NCI-H2107 (cell line): ENCODE measurements at places on chromosomes 5 and 9.

GRCh38 chr9:86598411-86599239, 244.4 kb upstream of the TUT7 start:
- no peak for DNase-seq

GRCh38 chr9:112168197-112168596, 6.9 kb downstream of the SUSD1 start:
- no peak for DNase-seq

DNA sequence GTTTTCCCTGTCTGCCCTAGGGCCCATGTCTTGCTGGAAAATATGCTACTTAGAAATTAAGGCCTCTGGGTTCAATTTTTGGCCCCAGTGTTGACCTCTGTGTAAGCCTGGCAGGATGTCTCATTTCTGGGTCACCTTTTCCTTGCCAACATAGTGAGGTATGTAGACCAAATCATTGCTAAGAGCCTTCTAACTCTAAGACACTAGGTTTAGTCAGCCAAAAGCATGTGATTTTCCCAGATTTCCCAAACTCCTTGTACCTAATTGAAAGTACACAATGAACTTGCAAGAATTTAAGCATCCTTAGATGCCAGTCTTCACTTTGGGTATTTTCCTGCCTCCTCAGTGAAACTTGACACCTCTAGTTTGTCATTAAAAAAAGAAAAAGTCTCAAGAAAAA, 77.0 kb downstream of the GALNT10 start:
- DNase-seq = no peak

GRCh38 chr5:181114284-181114843, 16.6 kb downstream of the OR2V1 start:
- no peak for DNase-seq

DNA sequence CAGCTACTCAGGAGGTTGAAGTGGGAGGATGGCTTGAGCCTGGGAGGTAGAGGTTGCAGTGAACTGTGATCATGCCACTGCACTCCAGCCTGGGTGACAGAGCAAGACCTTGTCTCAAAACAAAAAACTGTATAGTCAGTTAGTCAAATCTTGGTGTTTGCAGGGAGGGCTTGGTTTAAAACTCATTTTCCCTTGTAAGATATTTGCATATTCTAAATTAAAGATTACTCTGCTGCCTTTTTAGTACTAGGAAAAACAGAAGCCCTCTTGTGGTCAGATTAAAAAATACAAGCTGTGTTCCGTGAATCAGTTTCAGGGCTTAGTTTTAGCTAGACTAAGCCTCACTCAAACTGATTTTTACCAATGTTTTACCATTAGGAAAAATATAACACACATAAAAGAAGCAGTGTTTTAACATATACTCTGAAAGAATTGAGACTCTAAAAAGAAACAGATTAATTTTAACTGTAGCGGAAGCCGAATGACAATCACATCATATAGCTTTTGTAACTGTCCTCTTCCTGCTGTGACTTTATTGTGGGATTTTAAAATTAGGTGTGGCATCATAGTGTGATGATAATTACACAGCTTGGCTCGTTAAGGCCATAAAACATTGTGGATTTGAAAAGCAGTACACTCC, 84.9 kb upstream of the BASP1 start:
- no peak for DNase-seq

DNA sequence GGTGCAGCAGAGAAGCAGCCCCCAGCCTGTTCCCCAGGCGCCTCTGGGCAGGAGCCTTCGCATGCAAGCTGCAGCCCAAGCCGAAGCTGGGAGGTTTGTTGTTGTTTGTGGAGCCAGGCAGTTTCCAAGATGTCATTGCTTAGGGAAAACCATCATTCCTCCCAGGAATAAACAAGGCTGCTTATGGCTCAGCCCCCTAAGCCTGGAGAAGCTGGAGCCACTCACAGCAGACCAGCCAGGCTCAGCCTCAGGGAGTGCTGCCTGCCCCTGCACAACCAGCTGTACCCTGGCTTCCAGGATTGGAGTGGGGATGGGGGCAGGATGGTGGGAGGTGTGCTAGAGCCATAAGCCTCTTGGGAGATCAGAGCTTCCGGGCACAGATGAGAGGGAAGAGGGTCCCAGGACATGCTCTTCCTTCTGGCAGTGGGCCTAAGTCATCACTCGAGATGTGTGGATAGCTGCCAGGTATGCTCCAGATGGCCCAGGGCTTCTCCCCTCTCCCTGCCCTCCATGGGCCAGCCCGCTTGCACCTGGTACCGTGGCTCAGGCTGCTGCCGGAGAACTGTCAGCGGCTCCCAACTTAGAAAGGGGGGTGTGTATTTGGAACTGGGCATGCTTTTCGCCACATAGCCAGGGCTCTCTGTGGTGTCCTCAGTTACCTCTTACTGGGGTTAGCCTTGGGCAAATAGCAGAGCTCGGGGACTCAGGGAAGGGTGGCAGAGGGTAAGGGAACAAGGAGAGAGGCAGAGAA, 105.2 kb downstream of the RGS3 start:
- no peak for DNase-seq

DNA sequence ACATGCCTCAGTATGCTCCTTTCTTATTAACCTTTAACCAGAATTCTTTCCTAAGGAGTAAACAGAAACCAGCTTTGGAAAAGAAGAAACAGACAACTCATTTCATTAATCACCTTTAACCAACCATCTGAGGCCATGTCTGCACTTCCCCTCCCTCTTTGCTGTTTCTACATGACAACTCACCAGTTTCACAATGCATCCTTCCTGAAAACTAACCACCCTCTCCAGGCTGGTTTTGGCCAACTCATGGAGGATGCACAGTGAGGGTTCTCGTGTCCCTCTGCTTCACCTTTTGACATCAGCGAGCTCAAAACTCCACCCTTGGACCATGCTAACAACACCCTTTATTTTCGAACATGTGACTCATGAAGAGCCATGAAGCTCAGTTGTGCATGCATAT, 244.1 kb downstream of the ELAVL2 start:
- no peak for DNase-seq

DNA sequence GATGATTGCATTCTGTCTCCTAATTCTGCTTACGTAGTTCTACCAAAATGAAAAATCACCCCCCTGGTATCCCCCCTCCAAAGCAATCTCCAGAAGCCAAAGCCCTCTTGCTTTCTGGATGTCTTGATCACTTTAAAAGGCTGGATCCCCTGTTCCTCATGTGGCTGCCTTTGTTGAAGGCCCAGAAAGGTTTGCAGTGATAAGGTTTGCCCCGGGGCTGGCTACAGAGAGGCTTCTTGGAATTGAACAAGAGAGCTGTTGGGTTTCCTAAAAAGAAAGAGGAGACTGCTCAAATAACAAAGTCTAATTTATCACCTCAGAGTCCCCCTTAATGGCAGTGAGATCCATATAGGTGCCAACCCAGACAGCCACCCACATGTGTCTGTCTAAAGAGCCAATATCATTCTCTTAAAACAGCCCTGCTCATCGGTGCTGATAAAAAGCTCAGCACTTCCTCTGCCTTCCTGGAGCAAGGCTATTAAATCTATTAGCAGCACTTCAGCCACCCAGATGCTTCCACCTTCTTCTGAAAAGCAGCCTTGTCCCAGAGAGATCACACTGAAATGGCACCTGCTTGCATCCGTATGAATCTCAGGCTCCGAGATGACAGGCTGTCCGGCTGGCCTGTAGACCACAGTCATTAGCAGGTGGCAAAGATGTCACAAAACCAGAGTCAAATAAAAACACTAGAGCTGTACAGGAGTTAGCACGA, 70.9 kb downstream of the TEX10 start:
- no peak for DNase-seq

GRCh38 chr5:108730617-108731340, 16.9 kb upstream of the FER start:
- DNase-seq = no peak

- no peak for DNase-seq
Measured at GRCh38 chr5:72282878-72283277, 37.2 kb downstream of the MRPS27 start.

DNA sequence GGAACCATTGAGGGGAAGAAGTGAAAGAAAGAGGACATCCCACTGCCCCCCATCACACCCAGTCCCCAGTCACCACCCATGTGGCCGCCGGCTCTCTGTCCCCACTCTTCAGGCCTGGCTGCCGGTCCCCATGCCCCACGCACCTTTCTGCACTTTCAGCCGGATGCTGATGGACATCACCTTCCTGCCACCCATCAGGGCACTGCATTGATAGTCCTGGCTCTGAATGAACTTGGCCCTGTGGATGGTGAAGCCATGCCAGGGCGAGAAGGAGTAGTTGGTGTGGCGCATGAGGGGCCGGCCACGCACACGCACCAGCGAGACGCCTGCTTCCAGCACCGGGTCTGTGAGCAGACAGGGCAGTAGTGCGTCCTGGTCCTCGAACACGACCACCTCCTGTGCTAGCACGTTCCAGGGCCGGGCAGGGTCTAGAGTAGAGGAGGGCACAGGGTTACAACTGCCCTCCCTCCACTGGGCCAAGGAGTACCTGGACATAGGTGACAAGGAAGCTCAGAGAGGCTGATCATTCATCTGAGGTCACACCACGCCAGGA, 6.4 kb downstream of the CSF1R start:
- DNase-seq = no peak

DNA sequence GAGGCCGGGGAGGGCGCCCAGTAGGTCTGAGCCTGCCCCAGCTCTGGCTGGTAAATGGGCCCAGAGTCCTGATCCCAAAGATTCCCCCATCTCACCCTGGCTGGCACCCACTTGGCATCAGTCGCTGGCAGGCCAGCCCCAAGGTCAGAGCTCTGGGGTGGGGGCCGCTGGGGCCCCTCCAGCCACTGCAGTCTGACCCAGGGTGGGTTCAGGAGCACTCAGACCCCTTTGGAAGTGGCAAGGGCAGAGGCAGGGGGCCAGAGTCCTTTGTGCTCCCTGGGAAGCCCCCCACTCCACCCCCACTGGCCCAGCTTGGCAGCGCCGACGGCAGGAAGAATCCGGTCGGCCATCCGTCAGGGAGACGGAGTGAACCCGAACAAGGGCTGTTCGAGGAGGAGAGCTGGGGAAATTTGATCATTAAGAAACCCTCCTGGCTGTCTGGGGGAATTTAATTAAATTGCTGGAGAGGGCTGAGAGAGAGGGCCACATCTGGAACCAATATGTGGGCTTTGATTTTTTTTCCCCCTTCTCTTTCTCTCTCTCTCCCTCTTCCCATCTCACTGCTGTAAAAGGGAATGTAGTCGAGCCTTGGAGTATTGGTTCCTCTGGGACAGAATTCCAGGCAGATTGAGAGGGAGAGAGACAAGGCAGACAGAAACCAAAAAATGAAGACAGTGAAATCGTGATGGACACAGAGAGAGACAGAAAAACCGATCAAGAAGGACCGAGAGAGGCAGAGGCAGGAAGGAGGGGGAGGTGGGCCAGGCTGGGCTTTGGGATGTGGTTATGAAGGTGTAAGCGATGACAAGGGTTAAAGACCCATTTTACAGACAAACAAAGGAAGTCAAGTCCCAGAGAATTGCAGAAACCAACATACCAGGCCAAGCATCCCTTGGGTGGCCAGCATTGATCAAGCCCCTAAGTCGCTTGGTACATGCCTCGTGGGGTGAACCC, 8.1 kb upstream of the ASB6 start:
- no peak for DNase-seq

DNA sequence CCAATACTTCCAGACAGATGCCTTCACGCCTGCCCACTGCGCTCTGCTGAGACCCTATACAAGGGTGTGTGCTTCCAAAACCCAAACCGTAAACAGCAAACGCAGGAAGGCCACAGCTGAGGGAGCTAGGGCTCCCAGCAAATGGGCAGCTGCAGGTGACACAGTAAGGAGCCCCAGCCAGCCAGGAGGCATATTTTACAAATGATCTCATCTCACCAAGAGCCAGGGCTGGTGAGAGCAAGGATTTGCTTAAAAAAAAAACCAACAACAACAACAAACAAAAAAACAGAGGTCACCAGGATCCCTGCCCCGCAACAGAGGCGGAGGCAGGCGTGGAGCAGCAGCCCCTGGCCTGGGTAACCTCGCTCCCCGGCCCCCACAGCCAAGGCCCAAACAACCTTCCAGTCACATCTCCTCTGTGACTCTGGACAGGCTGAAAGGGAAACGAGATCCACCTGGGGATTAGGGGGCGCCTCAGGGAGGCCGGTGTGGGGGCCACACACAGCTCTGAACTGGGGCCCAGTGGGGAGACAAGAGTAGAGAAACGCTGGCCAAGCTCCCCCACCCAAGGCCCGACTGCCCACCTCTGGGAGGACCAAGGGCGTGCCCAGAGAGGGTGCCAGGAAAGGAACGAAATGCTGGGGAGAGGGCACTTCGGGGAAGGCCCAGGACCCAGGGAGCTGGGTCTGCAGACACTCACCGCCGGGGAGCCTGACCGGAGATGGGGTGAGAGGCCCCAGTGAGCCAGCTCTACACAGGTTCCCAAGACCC, 3.3 kb downstream of the NACC2 start:
- no peak for DNase-seq

DNA sequence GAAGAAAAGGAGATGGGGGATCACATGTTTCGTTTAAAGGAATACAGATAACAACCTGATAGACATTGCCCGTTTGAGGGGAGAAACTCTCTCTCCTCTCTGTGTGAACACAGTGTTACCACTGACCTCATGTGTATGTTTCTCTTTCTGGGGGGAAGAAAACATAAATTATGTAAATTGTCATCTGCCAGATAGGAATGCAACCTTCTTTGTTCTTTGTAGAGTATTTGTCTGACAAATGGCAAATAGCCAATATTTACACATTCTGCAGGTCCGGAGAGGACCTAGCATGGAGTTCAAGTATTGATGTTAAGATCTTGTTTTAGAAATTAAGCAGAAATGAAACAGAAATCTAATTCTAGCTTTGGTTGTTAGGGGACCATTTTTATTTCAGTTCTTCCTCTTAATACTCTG, 276.3 kb downstream of the SAXO1 start:
- no peak for DNase-seq
